ENCODE measurements at places on chromosomes 2 and 18.

- DNase-seq: peak; percentile 10
Measured at GRCh38 chr2:166651080-166651675, 157.1 kb upstream of the SCN7A start.

- DNase-seq: peak; percentile 4
Measured at GRCh38 chr2:170255971-170256370, 78.0 kb downstream of the MYO3B start.

- DNase-seq: no peak
Measured at GRCh38 chr2:97931118-97931857, 64.5 kb downstream of the TMEM131 start.

GRCh38 chr2:169743549-169743948, 9.9 kb downstream of the KLHL23 start:
- no peak for DNase-seq

- no peak for DNase-seq
Measured at GRCh38 chr18:53165770-53166169, 825.8 kb downstream of the DCC start.

DNA sequence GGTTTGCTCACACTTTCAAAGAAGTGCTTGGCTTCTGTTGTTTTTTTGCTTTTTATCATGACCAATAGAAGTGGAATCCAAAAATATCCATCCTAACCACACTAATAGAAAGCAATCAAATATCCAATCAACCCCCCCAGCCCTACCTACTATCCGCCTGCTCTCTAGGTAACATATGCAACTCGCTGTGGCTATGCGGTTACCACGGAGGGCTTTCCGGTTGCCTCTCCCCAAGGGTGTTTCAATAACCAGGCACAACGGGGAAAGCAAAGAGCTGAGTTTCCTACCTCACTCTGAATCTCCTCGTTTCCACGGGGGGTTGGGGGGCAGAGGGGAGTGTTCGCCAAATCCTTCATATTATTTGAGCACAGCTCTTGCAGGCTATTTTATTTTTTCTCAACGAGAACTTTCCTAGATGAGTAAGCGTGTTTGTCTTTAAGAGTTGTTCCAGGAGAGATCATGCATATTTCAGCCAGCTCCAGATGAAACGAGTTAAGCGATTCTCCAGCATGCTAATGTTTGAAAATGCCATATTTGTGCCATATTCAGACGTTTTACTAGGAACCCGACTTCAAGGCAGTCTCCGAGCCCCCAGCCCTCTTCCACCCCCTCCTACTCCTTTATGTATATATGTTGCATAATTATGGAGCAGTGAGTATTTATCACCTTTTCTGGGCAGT, 30.3 kb downstream of the PAX3 start:
- DNase-seq: no peak

DNA sequence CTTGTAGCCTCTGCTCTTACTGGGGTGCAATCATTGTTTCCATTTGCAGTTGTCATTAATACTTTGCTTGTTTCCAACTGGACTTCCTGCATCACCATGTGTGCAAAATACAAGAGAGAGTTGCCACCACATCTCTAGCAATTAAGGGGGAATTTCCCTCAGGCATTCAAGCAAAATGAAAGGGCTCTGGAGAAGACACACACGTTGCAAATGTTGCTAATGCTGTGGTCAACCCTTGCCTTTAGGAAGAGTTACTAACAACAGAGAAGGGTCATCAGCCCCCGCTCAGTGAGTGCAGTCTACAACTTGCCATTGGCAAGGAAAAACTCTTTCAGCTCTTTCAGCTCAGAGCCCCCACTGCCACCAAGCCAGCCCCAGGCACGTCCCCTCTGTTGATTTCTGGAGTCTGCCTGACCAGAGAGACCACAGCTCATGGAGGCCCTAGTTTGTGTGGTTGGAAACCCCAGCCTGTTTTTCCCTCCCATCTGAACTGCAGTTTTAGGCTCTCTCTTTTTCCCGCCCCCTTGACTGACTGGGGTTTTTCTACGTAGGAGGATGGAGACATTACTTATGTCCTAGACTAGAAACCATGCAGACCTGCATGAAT, 25.9 kb upstream of the GPR45 start:
- DNase-seq: no peak

GRCh38 chr2:238286987-238287736, 1.2 kb downstream of the PER2 start:
- DNase-seq: no peak

- no peak for DNase-seq
Measured at GRCh38 chr18:50297621-50298442, 10.3 kb upstream of the CXXC1 start.

DNA sequence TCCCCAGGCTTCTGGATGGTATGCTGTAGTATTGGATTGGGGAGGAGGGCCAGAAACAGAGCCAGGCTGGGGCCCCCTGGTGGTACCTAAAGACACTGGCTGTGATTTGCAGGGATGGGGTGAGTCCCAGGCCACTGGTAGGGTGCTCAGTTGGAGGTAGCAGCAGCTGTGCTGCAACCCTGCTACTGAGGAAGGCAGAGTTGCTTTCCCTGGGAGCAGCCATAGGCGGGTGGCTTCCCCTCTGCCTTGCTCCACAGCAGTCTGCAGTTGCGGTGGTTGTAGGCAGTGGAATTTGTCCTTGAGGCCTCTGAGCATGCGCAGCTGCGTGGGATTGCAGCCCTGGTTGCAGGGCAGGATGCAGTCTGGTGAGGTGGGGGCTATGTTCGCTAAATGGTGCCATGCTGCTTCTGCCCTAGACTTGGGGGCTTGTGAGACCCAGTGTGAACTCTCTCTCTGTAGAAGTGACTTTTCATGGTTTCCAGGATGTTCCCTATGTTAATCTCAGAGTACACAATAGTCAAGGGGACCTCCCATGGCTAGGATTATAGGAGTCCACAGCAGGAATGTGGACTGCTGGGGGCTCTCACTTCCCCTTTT, 443.5 kb downstream of the XIRP2 start:
- no peak for DNase-seq

DNA sequence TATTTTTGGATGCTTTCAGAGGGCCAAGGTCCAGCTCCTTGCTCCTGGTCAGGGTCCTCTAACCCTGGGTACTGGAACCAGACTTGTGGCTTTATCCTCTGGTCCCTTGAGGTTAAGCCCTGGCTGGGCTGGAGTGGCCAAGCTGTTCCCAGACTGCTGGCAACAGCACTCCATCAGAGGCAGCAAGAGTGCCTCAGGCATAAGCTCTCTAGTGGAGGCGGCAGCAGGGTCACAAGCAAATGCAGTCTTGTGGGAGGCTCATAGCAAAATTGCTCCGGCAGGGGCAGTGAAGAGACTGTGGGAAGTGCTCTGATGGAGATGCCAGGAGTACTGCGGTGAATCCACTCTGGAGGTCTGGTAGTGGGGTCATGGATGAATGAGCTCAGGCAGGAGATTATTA, 128.9 kb upstream of the OTOS start:
- DNase-seq: no peak

DNA sequence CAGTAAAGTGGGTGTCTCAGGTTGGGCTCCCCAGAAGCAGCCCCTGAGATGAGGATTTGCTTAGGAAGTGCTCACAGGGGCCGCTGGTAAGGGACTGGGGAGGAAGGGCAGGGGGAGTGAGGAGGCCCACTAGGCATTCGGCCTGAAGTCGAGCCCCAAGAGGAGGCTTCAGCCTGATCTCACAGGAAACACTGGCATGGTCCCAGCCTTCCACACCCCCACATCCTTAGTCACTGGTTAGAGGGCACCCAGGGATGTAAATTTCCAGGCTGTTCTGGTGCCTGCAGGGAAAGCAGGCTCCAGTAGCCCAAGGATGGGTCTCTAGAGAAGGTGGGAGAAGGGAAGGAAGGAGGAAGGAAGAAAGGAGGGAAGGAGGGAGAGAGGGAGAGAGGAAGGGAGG, 22.4 kb upstream of the KCNK3 start:
- no peak for DNase-seq

GRCh38 chr2:223113161-223113560, 61.2 kb downstream of the KCNE4 start:
- no peak for DNase-seq

GRCh38 chr2:133541797-133542196, 26.5 kb downstream of the NCKAP5 start:
- no peak for DNase-seq

DNA sequence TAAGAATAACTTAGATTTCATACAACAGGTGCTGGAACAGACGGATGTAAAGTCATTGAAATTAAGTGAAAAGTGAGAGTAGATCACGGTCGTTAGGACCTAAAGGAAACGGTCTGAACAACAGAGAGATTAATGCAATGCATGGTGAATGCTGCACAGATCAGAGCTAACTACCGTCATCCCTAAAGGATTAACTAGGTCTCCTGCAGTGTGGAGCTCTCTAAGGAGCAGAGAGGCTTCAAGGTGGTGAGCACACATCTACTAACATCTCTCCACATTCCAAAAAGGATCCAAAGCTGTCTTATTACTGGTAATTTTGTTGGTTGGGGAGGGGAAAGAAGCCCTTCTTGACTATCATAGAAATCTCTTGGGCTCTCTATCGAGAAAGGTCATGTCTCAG, 75.3 kb downstream of the CABYR start:
- no peak for DNase-seq

GRCh38 chr2:80326214-80326613, 21.7 kb upstream of the LRRTM1 start:
- no peak for DNase-seq

GRCh38 chr18:73136134-73136533, 268.3 kb upstream of the NETO1 start:
- DNase-seq: no peak

GRCh38 chr2:118223992-118224894, 136.0 kb downstream of the INSIG2 start:
- no peak for DNase-seq

- DNase-seq: no peak
Measured at GRCh38 chr2:209936106-209936666, 66.3 kb upstream of the RPE start.

DNA sequence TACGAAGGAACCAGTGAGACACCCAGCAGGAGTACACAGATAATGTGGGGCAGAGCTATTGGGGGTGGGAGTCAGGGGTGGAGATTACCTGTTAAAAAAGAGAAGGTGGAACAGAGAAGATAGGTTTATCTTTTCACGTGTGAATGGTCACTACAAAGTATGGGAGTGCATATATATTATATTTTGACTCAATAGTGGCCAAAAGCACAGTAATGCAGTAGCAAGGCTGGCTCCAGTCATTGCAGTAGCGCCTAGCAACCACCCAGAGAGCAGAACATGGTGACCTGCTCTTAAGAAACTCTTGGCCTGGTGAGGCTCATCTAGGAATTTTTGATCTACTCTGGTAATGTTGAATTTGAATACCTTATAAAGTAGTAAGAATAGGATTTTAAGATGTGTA, 1.0 kb downstream of the IMPACT start:
- no peak for DNase-seq
